ENCODE measurements at places on chromosomes 12 and 14.
A peak's percentile ranks its signal among the peaks of the same experiment; 100 is the strongest.

DNA sequence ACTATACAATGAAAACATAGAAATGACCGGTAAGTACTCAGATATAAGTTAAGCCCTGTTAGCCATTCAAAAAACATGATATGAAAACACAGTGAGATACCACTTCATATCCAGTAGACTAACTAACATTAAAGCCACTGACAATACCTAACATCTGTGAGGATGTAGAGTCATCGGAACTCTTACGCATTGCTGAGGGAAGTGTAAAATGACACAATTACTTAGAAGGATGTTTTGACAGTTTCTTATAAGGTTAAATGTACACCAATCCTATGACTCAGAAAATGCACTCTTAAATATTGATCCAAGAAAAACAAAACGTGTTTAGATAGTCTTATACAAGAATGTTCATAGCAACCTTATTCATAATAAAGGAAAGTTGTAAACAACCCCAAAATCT is 782.9 kb downstream of the BCL11B start:
- no peak for DNase-seq

- no peak for DNase-seq
Observed at GRCh38 chr14:106657460-106657859, 1131.1 kb downstream of the TMEM121 start.

GRCh38 chr14:50978888-50979287 is 34.6 kb upstream of the PYGL start:
- DNase-seq = no peak

DNA sequence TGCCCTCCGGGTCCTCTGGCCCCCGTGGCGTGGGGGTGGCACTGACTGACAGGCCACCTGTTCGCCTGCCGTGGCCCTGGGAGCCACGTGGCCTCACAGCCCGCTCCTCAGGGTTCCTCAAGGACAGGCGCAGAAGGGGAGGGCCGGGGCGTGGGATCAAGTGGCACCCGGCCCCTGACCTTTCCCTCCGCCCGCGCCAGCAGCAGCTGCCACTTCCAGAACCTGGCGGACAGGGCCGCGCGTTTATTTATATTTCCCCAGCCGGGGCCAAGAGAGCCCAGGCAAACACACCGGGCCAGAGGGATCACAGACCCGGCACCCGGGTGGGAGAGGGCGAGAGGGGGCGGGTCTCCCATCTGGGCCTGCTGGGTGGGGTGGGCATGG is 92.6 kb downstream of the RFLNA start:
- no peak for DNase-seq

GRCh38 chr14:35408026-35408425 is 3.5 kb upstream of the NFKBIA start:
- DNase-seq = no peak

DNA sequence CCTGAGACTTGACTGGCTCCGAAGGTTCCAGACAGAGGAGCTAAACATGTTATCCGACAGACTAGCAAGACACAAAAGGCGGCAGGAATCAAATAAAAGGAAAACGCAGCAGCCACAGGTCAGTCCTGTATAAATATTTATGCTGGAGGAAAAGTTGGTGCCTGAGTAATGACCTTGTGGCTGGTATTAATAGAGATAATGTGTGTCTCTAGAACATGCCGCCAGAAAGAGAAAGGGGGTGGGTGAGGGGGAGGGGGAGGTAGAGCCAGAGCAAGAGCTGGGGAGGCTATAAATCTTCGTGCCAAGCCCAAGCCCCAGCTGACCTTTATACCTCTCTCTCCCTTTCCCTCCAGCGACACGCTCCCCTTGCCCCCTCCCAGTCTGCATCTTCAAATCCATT is 590.4 kb downstream of the MED13L start:
- DNase-seq = no peak

- DNase-seq = no peak
Observed at GRCh38 chr12:47739979-47740378, 14.7 kb upstream of the ENDOU start.

DNA sequence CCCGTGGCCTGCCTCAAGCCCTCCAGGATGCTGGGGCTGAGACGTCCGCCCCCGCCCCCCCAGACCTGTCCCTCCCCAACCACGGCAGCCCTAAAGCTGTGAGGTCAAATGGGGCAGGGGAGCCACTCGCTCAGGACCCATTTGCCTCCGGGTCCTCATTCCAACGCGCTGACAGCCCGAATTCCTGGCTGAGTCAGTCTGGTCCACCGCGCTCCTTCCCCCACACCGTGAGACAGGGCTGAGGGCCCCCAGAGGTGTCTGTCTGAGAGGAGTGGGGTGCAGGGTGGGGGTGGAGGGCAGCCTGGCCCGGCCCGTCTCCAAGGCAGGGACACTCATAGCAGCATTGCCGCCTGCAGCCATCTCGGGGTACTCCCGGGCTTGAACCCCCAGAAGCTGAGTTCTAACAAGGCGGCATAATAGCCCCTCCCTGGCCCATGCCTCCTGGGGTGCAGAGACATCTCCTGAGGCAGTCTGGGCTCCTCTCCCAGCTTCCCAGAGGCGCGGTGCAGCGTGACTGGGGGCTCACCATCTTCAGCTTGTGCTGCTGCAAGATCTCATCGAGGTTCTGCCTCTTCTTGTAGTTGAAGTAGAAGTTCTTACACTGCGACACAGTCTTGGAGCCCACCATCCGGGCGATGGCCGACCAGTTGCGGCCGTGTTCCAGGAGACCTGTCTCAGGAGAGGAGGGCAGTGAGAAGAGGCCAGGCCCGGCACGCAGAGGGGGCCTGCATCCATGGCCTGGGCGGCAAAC is 90.5 kb downstream of the RFLNA start:
- no peak for DNase-seq

- no peak for DNase-seq
Observed at GRCh38 chr12:88418856-88419497, 161.3 kb downstream of the KITLG start.

DNA sequence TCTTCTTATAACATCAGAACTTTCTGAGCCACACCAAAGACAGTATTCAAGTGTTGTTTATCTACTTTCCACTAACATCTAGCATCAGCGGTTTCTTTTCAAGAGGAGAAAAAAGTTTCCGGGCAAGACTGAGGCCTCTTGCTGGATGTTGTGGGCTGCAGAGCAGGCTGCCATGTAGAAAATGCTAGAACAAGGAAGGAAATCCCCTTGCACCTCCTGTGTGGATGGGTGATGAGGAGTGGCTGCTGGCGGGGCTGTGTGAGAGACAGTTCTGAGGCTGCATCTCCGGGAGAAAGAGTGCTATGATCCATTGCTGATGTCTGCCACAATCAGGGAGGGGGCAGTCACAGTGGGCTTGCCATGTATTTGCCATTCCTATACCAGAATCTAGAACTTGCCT is 37.8 kb upstream of the PPP1CC start:
- DNase-seq = no peak

DNA sequence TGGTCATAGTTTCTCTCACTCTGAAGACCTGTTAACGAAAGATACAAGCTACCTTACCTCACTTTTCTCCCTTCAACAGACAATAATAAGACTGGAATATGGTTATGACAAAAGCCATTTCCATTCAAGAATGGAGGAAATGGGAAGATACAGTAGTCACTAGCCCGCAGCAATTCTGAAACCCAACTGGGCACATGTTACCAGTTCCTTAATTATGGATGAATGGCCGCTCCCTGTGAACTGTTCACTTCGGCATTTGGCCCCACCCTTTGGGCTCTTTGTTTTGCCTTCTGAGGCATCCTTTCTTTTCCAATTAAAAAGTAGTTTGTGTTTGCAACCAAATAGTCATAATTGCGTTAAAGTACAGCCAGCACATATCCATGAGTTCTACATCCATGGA is 19.0 kb downstream of the TRHDE start:
- DNase-seq = no peak

- no peak for DNase-seq
Observed at GRCh38 chr14:36805131-36805559, 143.5 kb downstream of the PAX9 start.

GRCh38 chr14:92475451-92476187 is 38.0 kb upstream of the RIN3 start:
- peak; percentile 84 for DNase-seq

- DNase-seq = no peak
Observed at GRCh38 chr12:3152892-3153291, 75.7 kb downstream of the TSPAN9 start.

Data from vagina (tissue), 2 donors.